Renal pelvis (tissue), 12 donors: ENCODE measurements at places on chromosomes 5 and 9.
A peak's percentile ranks its signal among the peaks of the same experiment; 100 is the strongest.

GRCh38 chr5:332843-333242, 11.3 kb downstream of the AHRR start:
- no peak for DNase-seq

DNA sequence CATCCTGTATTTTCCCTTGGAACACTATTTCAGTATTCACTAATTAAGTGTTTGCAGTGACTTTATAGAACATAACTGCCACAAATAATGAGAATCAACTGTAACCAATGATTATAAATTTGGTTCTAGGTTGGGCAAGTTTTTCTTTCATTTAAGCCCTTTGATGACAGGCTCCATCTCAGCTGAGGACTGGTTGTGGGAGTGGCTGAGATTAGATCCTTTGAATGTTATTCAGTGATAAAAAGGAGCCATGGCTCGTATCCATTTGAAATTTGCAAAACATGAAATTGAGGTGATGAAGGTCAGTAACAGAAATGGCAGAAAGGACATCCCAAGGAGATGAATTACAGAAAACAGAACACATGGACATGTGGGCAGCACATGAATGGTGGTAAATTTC, 138.1 kb upstream of the PCA3 start:
- no peak for DNase-seq

- no peak for DNase-seq
Measured at GRCh38 chr9:127538849-127539258, 73.2 kb upstream of the STXBP1 start.

DNA sequence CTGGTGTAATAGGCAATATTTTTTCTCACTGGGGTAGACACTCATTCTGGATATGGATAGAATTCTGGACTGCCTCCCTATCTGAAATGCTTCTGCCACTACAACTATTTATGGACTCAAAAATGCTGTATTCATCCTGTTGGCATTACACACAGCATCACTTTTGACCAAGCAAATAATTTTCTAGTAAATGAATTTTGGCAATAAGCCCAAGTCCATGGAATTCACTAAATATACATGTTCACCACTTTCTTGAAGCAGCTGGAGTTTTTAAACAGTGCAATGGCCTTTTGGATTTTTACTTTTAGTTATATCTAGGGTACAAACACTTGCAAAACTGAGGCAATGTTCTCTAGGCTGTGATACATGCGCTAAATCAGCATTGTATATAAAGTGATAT, 724.9 kb upstream of the EDIL3 start:
- no peak for DNase-seq

- DNase-seq, result no peak
Measured at GRCh38 chr9:36450110-36450732, 50.2 kb upstream of the RNF38 start.

GRCh38 chr5:167822241-167822640, 469.2 kb upstream of the WWC1 start:
- DNase-seq, result no peak

- no peak for DNase-seq
Measured at GRCh38 chr5:79702606-79703380, 13.2 kb downstream of the CMYA5 start.

DNA sequence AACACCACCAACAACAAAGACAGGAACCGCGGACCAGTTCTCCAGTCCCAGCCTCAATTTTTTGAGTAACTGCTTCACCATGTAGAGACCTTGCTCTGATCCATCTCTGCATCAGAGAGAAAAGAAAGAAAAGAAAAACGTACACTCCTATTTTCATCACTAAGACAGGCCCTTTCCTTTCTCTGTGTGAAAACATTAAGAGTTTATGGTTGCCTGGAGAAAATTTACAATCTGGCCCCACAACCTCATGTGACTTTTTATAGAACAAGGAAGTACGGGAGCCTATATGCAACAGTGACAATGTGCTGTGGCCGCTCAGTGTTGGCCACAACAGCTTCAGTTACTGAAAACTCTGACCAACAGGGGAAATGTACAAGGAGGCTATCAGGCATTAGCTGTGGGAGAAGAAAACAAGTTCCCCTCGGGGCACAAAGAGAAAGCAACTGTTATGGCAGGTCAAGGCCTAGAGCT, 272.9 kb upstream of the PTGER4 start:
- DNase-seq, result peak; percentile 34

DNA sequence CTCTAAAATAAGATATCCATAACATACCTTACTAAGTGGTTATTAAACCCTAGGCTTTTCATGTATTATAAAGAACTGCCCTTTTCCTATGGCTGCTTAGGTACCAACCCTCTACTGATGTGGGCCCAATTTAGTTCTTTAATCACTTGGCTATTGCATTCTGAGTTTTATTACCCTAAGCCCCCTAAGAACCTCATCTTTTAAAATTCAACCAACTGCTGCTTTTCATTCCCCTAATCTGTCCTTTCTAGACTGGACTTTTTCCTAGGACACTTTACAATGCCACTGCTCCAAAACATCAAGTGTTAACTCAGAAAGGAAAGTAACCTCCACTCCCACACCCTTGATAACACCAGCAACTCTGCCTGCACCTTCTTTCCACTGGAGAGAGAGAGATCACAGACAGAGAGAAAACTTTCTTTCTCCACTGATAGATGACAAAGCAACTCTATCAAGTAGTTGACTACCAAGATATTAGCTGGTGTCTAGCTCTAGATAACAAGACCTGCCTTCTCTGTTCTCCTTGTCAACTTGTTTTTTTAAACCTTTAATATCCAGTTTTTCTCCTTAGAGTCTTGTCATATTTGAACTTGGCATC, 27.3 kb downstream of the ELL2 start:
- no peak for DNase-seq

DNA sequence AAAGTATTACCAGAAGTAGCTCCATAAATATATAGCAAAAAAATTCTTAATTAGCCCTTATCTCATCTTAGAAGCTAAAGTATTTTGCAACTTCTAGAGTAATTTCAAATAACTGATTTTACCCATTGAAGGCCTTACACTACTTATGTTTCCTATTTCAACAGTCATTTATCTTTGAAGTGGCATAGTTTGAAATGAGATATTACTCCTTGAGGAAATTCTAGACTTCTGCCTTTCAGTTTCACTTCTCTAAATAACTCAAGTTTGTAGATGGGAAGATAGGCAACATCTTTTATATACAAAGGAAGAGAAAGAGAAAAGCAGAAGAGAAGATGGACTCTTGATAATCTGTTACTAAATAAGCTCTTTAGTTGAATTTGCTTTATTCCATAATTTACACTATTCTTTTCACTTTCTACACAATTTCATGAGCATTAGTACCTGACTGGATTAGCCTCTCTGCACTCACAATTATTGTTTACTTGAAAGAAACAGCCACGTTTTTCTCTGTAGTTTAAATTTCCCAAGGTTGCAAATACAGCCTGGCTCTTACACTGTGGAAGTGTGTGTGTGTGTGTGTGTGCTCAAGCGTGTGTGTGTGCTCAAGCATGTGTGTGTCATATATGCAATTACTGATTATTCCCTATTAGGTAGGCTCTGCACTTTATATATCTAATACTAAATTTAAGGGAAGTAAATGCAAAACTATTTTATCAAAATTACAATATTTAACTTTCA, 60.6 kb upstream of the EMB start:
- peak; percentile 14 for DNase-seq

DNA sequence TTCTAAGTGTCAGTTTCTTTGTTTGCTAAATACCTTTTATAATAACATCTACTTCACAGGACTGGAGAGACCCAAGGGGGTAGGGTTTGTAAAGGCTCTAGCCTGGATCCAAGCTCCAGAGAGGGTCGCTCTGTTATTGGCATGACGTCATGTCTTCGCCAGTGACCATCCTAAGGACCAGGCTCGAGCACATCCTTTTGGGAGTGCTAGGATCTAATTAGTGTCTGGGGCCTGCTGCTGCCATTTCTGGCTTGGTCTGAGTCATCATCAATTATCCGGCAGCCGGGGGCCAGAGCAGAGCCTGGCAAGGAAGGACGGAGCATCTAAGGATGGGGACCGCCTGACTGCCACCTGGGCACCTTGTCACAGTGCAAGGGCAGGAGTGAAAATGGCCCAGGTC, 153.0 kb downstream of the NSG2 start:
- DNase-seq, result no peak

DNA sequence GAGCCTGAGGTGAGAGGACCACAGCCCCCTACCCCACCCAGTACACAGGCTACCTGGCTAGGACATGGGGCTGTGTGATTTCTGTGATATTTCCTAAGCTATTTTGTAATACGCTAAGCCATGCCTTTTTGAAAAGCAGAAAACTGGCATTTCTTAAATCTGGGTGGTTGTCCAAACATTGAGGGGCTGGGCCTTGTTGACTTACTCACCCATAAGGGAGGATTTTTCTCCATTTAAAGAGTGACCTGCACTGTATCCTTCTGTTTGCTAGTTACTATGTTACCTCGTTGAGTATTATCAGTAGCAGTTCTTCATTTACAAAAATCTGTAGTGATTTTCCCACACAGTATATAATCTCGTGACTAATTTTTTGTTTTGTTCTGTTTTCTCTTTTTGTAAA, 117.5 kb upstream of the OTULINL start:
- DNase-seq, result no peak

- DNase-seq, result no peak
Measured at GRCh38 chr5:170849374-170849773, 12.4 kb upstream of the RANBP17 start.

DNA sequence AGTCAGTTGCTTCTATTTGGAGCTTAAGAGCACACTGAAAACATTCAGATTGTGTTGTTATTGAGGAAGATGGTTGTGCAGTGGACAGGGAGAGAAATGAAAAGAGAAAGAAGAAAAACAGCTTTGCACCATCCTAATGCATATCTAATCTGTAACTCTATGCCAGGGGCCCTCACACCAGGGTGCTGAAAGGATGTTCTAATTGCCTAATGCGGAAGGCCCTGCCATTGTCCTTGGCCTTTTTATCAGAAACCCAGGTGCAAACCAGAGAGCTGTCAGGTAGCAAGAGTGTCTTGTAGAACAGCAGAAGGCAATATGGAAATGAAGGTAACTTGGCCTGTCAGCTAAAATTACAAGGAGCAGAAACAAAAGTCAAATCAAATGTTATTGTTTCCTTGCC, 384.5 kb upstream of the PIK3R1 start:
- no peak for DNase-seq
